Right ventricle myocardium superior (tissue), 1 donor: ENCODE measurements at places on chromosomes 5 and 9.

DNA sequence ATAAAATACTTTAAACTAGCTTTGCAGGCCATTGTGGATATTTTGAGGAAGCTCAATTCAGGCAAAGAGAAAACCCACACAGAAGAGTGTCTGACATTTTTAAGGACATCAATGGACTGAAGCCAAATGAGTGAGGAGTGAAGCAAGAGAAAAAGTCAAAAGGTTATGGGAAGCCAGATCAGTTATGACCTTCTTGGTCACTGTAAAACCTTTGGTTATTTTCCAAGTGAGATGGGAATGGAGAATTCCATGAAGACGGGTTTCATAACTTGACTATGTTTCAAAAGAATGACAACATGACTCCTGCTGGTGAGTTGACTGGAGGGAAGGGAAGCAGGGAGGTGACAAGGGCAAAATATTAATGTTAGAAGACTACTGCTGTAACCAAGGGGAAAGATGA lies 585.2 kb downstream of the EFNA5 start:
- no peak for DNase-seq

DNA sequence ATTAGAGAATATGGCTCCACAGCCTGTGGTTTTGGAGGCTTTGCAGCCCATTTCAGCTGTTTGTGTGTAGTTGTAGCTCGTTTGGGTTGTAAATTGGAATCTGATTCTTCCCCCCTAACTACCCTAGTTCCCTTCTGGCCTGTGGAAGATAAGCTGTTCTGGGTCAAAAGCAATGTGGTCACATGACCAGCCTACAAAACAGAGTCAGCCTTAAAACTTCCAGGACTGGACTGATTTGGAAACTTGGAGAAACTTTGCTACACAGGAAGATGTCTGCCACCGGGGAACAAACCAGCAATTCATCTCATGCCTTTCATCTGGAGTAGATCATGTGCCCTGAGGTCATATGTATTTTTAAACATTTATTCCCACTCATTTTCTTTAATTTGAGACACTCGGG lies 83.8 kb downstream of the DAPK1 start:
- DNase-seq = no peak

- no peak for DNase-seq
Observed at GRCh38 chr9:2758162-2758897, 41.0 kb downstream of the KCNV2 start.

GRCh38 chr5:113214606-113215323 lies 220.0 kb downstream of the TSSK1B start:
- no peak for DNase-seq

DNA sequence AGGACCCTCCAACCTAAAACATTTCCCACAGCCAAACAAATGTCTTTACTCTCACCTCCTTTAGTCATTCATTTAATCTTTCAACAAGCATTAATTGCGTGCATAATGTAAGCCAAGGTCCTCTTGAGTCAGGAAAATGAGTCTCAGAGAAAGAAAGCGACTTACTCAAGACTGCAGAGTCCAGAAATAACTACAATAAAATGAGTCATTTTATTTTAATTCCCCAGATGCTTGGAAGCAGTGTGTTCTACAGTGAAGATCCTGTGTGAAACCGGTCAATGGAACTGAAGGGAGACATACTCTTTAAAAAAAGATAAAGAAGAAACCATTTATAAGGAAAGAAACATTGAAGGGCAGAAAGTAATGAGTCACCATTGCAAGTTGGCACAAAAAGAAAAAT lies 513.7 kb downstream of the CDK5RAP2 start:
- no peak for DNase-seq

DNA sequence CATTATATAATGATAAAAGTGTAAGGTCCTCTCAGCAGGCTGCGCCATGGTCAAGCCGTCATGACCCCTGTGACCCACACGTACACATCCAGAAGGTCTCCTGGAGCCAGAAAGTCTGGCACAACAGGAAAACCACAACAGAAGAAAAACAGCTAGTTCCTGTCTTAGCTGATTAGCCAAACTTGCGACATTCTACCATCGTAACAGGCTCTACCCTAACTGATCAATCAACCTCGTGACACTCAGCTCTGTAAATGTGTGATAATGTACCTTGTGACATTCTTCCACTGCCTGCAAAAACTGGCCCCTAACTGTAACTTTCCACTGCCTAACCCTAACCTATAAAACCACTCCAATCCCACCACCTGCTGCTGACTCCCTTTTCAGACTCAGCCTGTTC lies 316.4 kb upstream of the TUSC1 start:
- DNase-seq = no peak

- DNase-seq = no peak
Observed at GRCh38 chr5:581266-581665, 30.9 kb upstream of the CEP72 start.

DNA sequence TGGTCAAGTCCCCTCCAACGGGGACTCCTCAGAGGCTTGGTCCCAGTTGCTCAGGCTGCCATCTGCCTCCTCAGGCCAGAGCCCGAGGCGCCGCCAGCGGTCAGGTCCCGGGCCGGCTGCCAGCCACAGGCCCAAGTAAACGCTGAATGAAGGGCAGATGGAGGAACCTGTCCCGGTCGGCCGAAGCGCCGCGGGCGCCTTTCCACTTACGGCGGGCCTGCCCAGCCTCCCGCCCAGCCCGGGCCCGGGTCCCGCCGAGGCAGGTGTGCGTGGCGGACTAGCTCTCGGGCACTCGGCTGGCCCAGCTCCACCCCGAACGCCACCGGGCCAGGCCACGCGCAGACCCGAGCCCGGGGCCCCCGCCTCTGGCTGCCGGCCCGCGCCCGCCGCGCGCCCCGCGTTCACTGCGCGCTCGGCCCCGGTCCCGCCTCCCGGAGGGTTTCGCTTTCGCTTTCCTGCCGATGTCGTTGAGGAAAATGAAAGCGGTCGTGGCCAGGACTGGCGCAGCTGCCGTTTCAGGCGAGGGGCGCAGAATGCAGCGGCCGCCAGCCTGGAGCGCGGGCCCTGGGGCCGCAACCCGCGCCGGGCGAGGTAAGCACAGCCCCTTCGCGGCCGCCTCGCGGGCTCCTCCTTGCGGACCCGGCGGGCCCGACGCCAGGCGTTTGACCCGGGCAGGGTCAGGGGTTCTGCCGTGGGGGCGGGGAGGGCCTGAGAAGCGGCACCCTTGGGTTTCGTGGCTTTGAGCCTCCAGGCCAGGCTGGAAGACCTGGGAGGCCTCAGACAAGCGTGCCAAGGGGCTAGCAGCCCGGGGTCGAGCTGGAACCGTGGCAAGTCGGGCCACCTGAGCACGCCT lies 41.2 kb downstream of the SLC22A5 start:
- DNase-seq = peak; percentile 93

- no peak for DNase-seq
Observed at GRCh38 chr5:135473956-135474670, 22.0 kb upstream of the TIFAB start.

- no peak for DNase-seq
Observed at GRCh38 chr5:82885627-82886389, 191.4 kb downstream of the TMEM167A start.

DNA sequence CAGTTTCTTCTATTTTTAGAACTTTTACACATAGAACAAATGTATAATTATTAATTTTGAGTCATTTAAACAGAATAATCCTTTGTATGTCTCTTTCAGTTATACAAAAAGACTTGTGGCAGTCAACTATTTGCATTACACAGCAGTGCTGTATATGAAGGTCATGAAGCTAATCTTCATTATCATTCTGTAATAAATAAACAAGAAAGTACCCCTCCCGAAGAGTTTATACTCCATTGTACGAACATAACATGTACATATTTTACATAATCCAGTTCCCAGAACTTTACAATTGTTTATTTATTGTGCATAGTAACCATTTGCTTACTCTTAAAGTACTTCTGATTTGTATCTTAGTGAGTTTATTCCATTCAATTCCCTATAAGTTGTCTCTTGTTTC lies 267.9 kb downstream of the FBXL17 start:
- DNase-seq = no peak

- no peak for DNase-seq
Observed at GRCh38 chr5:39427229-39427628, 2.4 kb upstream of the DAB2 start.

DNA sequence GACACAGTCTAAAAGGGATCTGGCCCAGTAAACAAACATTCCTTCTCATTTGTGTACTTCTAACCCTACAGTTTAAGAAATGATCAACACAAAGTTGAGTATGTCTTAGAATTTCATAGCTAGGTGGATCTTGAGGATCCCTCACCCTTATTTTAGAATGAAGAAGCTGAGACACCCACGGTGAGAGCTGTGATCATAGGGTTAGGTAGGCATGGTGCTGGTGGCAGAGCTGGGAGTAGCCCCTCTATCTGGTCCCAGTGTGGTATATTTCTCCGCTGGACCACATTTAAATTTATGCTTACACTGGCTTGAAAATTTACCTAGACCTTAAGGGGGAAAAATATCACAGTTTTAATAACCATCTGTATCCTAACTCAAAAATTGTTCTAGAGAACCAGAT lies 39.8 kb downstream of the UGCG start:
- no peak for DNase-seq

GRCh38 chr9:11933926-11934325 lies 759.3 kb upstream of the TYRP1 start:
- no peak for DNase-seq

- no peak for DNase-seq
Observed at GRCh38 chr9:95073918-95074317, 243.6 kb downstream of the FANCC start.

DNA sequence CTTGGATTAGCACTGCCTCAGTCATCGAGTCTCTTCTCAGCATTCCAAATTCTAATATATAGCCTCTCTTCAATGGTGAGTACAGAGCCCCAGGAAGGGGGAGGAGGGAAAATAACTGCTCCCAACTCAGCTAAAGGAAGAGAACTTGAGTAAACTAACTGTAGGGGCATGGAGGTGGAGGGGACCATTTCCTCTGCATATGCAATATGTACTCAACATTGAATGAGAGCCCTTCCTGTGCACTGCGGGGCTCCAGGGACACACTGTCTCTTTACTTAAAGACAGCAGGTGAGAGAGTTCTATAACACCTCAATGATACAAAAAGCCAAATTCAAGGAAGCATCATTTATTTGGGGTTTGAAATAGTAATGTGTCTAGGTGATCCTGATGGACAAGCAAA lies 75.1 kb downstream of the GNAQ start:
- no peak for DNase-seq

- DNase-seq = no peak
Observed at GRCh38 chr5:80860924-80861613, 99.1 kb upstream of the RASGRF2 start.

- no peak for DNase-seq
Observed at GRCh38 chr5:5652181-5652580, 229.7 kb downstream of the ICE1 start.

DNA sequence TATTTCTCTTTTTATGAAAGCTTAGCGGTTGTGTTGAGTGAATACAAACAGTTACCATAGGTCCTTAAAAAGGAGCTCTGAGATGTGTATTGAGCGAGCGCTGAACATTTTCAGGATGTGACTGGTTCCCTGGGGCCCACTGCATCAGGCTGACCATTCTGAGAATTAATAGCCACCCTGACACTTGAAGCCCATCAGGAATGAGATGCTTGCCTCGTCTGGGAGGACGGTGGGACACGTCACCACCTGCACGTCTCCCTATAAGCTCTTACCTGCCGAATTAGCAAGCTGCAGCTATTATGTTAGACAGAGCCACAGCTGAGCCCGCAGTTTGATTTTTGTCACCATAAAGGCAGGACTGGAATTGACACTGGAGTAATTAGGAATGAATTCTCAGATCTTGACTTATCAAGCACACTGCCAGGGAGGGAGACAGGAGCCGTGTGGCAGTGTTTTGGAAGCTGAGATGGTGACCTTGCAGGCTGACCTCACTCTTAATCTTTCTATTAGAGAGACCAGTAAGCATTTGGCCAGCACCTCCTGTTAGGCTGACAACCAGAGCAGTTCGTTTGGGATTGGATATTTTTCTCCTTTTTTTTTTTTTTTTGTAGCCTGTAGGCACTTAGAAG lies 373.1 kb upstream of the WWC1 start:
- DNase-seq = no peak

DNA sequence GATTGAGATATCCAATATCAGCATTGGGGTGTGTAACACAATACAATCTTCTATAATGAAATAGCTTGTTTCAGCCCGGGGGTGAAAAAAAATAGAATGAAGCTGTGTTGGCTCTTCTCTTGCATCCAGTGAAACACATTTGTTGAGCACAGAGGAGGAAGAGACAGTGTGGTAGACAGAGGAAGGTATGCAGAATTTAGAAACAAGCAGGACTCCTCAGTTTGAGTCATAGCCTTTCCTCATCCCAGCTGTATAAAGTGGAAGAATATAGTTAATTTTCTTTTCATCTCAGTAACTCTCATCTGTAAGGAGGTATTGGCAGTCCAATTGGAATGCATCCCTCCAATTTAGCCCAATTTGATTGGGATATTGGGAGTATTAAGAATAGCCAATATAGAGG lies 302.2 kb upstream of the VLDLR start:
- DNase-seq = no peak

DNA sequence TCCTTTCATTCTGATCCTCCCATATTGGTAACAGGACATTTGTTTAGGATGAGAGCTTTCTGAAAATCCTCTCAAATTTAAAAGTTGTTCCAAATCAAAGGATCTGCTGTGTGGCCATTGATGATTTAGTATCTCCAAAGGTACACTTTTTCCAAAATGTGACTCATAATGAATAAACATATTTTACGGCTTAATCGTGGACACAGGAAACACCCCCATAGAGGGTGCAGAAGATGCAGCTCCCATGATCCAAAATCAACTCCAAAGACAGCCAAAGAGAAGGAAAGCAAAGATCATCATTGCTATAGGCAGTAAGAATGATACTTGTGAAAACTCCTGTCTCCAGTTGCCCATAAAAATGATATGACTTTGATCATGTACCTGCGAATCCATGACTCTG lies 239.7 kb downstream of the PIK3R1 start:
- no peak for DNase-seq

- DNase-seq = no peak
Observed at GRCh38 chr9:36938617-36939016, 95.5 kb downstream of the PAX5 start.

GRCh38 chr5:153937661-153938060 lies 101.0 kb downstream of the FAM114A2 start:
- no peak for DNase-seq

- no peak for DNase-seq
Observed at GRCh38 chr5:96852759-96853158, 23.5 kb upstream of the ERAP2 start.

- DNase-seq = no peak
Observed at GRCh38 chr5:4229414-4230292, 634.0 kb downstream of the IRX1 start.

- DNase-seq = no peak
Observed at GRCh38 chr5:91722736-91723467, 339.8 kb upstream of the ARRDC3 start.

- DNase-seq = no peak
Observed at GRCh38 chr5:162248107-162248713, 180.6 kb downstream of the GABRG2 start.

- no peak for DNase-seq
Observed at GRCh38 chr9:70131296-70131695, 87.6 kb downstream of the MAMDC2 start.

GRCh38 chr5:54902791-54903473 lies 82.5 kb downstream of the ESM1 start:
- no peak for DNase-seq

GRCh38 chr9:107409581-107410389 lies 79.8 kb downstream of the KLF4 start:
- DNase-seq = no peak

- DNase-seq = no peak
Observed at GRCh38 chr9:72800328-72800994, 152.4 kb downstream of the ALDH1A1 start.
